ENCODE measurements at places on chromosomes 4 and X. TPM values are rescaled to one million over a fixed set of nuclear protein-coding genes. Genes with fewer than 3 reads are reported as not detected.

GRCh38 chrX:31860686-31861085 lies 788.8 kb upstream of the FTHL17 start:
- ATAC-seq, result no peak

GRCh38 chr4:55218041-55218440 lies 92.6 kb upstream of the KDR start:
- no peak for ATAC-seq

CXCL11 gene
- total RNA-seq, result not detected

ODAPH gene
- 0.28 TPM for total RNA-seq

RS1 gene
- 0.17 TPM for total RNA-seq

Data from motor neuron (in vitro differentiated cells).